Kidney epithelial cell (primary cell): ENCODE measurements at places on chromosomes 12 and 14. TPM values are rescaled to one million over a fixed set of nuclear protein-coding genes. Genes with fewer than 3 reads are reported as not detected.

GRCh38 chr12:75979181-75979580 is 52.4 kb downstream of the PHLDA1 start:
- DNase-seq, result no peak

Gene SYT1
- 7.4 and 8.8 TPM in 2 replicates for total RNA-seq

Gene PTGDR
- total RNA-seq, result not detected in 2 replicates

- DNase-seq, result no peak
Measured at GRCh38 chr14:104328607-104329006, 190.2 kb downstream of the KIF26A start.

Gene SMCO2
- total RNA-seq, result 0.58 and 1.5 TPM in 2 replicates

DNA sequence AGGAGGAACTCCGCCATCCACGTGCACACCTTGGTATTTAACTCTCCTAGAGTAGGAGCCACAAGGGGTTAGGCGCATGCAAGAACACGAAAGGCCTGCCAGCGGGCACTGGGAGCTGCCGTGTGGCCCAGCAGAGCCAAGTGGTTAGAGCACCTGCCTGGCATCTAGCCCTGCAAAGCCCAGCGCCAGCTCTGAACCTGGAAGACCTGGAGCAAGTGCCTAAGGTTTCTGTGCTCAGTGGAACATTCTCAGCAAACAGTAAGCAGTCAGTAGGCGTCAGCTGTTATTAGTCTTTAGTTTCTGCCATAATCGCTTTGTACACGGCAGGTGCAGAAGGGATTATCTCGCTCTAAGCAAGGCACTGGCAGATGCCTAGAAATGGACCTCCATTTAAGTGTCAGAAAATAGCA is 55.4 kb downstream of the SETD3 start:
- no peak for DNase-seq

DNA sequence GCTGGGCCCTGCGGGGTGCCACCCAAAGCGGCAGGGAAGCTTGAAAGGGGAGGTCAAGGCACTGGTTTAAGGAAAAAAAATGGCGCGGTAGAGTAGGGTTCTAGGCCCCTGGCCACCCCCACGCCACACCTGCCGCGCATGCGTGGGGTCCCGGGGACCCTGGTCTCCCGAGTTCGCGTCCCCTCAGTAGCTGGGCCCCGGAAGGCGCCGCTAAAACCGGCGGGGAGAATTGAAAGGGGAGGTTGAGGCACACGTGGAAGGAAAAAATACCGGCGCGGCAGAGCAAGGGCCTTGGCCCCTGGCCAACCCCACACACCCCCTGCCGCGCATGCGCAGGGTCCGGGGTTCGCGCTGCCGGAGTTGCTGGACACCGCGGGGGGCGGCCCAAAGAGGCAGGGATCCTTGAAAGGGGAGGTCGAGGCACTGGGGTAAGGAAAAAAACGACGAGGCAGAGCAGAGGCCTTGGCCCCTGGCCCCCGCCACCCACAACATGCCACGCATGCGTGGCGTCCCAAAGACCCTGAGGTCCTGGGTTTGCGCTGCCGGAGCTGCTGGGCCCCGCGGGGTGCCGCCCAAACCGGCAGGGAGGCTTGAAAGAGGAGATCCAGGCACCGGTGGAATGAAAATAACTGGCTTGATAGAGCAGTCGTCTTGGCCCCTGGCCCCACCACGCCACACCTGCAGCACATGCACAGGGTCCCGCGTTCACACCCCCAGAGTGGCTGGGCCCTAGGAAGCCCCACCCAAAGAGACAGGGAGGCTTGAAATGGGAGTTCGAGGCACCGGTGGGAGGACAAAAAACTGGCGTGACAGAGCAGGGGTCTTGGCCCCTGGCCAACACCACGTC is 314.5 kb downstream of the ALG10 start:
- DNase-seq, result no peak

DNA sequence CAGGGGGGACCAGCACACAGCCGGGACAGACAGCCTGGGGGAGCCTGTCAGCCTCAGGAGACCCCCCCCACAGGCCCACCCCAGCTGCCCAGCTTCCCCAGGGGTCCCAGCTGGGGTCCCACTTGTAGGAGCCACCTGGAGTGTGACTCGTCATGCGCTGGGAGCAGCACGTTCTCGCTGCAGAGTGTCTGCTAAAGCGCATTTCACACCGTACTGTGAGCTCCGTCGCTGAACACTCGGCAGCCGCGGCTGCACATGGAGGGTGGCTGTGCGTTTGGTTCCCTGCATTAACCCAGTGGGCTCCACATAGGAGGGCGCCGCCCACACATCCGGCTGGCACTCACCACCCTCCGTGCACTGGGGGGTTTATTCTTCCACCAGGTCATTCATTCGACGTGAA is 56.7 kb downstream of the FBRSL1 start:
- DNase-seq, result no peak

GRCh38 chr14:102206918-102207317 is 67.2 kb downstream of the WDR20 start:
- no peak for DNase-seq

DNA sequence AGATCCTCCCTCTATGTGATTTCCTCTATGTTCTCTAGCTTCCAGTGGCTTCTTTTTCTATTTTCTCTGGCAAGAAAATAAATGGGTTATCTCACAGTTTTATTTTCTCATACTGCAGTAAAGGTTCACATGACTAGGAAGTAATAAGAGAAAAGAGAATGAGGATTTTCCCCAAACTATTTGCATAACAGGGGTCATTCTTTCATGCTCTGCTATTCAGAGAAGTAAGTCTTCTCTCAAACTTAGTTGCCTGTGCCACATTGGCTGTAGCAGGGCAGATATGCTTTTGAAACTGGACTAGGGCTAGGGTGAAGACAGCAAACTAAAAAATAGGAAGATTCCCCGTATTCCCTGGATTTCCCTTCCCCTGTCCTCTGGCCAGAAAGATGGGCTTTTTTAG is 57.4 kb downstream of the ACSM4 start:
- no peak for DNase-seq
